ELR (cell line): ENCODE measurements at places on chromosomes 7 and 10.

GRCh38 chr10:101136007-101136707 is 5.1 kb downstream of the TLX1 start:
- DNase-seq = no peak

DNA sequence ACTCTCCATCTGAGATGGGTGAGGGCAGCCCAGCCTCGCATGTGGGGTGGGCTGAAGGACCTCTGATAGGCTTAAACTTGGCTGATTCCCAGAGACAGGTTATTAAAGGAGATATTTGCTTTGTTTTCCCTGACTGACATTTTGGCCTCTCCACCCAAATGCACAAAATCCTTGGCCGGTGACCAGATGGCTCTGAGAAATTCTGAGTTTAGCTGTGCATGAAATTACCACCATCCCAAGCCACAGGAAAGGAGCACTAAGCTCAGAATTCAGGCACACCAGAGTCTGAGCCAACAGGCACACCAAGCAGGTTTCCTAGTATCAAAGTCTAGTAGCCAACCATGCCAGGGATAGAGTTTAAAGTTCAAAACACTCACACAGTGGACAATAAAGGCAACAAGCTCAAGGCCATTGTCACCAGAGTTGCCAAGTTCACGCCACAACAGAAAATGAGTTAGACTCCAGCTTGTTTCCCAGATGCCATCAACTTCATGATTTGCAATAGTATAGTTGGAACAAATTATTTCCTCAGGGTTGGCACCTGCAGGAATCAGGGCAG is 387.6 kb downstream of the KCNMA1 start:
- DNase-seq = no peak

DNA sequence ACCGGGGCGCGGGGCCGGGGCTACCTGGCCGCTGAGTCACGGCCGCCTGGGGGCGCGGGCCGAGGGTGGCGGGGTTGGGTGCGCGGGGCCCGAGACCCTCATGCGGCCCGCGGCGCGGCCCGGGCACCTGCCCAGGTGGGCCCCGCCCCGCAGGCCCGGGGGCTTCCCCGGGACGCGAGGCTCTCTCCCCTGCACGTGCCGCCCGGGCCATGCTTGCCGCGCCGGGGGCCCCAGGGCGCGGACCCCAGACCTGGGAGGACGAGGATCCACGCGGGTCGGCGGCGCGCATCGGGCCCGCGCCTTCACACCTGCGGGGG is 402 bp downstream of the MAFK start:
- no peak for DNase-seq

GRCh38 chr10:78390051-78390450 is 356.4 kb downstream of the RPS24 start:
- no peak for DNase-seq

DNA sequence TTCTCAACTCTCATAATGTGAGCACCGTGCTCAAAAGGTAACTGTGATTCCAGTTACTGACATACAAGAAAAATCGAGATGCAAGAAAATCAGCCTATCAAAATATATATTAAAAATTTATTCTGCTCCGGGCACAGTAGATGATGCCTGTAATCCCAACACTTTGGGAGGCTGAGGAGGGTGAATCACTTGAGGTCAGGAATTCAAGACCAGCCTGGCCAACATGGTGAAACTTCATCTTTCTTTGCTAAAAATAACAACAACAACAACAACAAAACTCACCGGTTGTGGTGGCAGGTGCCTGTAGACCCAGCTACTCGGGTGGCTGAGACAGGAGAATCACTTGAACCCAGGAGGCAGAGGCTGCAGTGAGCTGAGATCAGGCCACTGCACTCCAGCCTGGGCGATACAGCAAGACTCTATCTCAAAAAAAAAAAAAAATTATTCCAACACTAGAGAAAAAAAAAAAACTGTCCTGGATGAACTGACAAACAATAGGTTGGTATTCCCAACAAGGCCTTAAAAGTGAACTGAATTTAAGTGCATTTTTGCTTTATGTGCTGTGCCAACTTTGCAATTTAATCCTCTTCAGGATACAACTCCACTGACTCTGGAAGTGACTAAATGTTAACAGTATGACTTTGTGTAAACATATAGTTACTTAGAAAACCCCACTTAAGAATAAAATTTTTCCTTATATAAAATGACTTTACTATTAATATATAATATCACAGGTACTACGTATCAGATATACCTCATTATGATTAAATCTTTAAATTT is 51.1 kb downstream of the JMJD1C start:
- DNase-seq = peak; percentile 80

- no peak for DNase-seq
Measured at GRCh38 chr10:6082496-6083395, 6.1 kb upstream of the RBM17 start.

DNA sequence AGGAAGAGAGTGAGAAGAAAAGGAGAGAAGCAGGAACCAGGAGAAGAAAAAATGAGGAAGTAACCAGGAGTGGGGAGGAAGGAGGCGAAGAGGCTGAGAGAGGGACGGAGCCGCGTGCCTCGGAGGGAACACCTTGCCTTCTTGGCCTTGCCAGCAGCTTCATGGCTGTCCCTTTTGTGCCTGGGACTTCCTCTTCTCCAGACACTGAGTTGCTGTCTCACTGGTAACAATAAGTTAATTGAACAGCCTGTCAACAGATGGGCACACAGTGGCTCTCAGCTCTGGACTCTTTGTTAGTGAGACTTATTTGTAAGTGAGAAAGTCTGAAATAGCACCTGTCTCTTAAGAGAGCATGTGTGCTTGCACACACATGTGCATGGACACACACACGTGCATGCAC is 83.2 kb downstream of the GATA3 start:
- no peak for DNase-seq

- no peak for DNase-seq
Measured at GRCh38 chr10:1733720-1734119, 3.6 kb downstream of the ADARB2 start.

GRCh38 chr7:90119178-90119971 is 34.9 kb upstream of the STEAP1 start:
- peak; percentile 6 for DNase-seq

DNA sequence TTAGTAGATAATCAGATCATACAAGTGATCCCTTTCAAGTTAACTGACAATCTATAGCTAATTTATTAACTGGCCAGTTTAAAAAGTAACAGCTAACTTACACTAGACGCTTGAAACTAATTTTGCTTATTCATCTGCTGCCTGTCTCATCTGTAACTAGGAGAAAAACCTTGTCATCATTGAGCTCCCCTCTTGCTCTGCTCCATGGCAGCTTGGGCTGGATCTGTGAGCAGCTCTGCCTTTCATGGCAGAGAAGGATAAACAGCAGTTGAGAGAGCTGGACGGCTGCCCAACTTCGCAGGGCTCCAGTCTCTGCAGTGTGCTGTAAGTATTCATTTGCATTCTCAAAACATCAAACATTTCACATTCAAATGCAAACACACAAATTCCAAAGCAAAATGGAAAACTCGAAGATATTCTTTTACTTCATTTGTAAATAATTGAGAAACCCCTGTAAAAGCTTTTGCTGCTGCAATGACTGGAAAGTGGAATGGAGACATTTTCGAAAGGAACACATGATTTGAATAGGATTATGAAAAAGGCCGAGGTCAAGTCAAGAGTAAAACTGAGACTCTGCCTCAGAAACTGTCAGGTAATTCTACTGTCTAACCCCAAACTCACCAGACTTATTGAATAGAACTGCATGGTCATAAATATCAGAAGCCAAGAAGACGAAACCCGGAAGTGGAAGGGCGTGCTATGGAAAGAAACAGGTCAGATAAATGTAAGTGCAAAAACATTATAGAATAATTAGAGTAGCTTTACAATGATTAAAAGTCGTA is 17.6 kb downstream of the SLC35B4 start:
- DNase-seq = no peak

- DNase-seq = peak; percentile 18
Measured at GRCh38 chr7:65251851-65252620, 121.6 kb upstream of the ZNF92 start.

DNA sequence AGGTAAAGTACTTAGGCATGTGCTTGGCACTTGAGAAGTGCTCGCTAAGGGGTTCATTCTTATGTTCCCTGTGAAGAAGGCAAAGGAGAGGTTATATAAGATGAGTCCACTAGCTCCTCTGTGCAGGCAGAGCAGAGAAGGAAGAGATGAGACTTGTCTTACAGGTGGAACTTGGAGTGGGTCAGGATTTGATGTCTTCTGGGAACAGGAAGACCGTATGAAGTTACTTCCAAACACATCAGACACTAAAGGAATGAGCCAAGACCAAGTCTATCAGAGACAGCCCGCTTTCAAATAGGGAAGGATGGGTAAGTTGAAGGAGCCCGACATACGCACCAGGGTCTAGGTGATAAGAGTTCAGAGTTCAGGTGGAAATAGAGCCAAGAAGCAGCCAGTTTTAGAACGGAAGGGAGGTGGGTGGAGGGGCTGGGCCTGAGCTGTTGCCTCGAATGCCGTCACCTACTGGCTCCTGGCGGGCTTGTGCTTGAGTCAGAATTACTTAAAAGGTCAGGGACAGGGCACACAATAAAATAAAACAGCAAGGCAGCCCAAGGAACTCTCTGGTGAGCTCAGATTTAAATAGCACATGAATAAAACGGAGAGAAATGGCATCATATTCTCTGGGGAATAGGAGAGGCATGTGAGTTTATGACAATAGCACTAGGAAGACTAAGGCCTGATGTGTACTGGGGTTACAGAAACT is 56.1 kb upstream of the GRB10 start:
- peak; percentile 76 for DNase-seq

DNA sequence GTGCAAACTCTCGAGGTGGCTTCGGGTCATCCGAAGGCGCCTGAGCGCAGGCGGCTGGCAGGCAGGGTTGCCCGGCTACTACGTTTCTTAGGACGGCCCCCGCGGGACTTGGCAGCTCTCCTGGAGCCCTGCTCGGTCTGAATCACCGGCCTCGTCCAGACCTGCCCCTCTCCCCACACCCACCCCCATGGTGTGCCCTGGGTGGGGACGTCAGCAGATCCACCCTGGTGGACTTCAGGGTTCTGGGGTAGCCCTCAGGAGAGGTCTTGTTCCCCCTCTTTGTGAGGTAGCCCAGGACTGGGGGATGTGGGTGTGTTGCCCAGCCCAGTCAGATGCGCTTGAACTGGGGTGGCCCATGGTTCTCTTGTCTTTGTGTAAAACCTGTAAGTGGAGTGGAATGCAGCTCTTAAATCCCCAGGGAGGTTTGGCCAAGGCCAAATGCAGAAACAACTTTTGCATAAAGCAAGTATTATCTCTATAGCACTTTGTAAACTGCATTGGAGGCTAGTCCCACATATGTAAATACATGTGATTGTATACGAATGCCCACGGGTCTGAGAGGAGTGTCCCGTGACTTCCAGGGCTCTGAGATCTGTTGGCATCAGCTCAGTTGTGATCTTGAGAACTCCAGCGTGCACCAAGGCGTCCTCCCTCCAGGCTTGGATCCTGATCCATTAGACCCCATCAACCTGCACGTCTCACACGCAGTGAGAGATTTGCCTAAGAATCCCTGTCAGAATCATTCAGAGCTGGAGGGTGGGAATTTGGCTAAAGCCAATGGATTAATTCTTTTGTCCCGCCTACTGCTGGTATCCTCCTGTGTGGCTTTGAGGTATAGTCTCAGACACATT is 1.8 kb downstream of the PFKFB3 start:
- peak; percentile 80 for DNase-seq

DNA sequence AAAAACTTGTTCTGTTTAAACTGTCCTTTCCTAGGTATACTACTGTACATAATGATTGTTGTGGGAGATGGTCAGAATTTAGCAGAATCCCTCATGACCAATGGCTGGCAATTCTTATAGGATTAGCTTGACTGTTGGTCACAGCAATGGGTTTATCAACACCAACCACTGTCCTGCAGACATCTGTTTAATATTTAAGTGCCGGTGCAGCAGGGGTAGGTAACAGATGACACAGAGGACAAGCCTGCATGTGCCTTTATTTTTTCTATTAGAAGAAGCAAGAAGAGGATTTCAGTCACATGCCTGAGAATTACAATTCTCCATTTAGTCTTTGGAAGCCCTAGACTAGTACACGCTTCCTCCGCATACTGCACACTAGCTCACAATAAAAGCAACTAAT is 48.4 kb downstream of the CCDC6 start:
- no peak for DNase-seq

- DNase-seq = no peak
Measured at GRCh38 chr10:34959321-34959720, 130.8 kb downstream of the CUL2 start.

DNA sequence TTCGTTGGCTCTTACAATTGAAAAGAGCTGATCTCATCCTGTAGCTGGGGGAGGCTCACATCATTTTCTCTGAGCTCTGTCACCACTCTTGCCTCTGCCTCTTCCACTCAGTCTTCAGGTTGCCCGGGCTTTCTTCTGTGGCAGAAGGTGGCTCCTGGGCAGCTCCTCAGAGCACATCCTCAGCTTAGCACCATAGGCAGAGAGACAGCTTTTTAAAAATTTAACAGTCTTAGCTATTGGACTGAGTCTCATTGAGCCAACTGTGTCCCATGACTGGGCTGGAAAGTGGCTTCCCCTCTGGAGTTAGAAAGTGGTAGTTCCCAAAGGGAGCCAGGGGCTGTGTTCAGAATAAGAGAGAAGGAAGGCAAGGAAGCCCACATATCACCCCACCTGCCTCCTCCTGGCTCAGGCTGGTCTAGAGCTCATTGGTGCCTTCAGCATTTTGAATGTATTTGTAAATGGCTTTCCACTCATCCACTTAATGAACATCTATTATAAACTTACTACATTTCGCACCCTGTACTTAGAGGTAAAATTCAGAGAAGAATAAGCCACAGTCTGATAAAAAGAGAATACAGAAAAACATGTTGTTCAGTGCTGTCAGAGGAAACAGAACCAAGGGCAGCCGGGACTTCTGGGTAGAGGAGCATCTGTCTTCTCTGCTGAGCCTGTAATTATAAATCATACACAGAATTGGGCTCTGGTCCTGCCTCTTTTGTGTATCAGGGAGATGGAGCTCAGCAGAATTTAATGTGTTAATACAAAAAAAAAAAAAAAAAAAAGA is 119.3 kb downstream of the WDFY4 start:
- no peak for DNase-seq

GRCh38 chr10:86197166-86197790 is 169.3 kb downstream of the GRID1 start:
- no peak for DNase-seq

DNA sequence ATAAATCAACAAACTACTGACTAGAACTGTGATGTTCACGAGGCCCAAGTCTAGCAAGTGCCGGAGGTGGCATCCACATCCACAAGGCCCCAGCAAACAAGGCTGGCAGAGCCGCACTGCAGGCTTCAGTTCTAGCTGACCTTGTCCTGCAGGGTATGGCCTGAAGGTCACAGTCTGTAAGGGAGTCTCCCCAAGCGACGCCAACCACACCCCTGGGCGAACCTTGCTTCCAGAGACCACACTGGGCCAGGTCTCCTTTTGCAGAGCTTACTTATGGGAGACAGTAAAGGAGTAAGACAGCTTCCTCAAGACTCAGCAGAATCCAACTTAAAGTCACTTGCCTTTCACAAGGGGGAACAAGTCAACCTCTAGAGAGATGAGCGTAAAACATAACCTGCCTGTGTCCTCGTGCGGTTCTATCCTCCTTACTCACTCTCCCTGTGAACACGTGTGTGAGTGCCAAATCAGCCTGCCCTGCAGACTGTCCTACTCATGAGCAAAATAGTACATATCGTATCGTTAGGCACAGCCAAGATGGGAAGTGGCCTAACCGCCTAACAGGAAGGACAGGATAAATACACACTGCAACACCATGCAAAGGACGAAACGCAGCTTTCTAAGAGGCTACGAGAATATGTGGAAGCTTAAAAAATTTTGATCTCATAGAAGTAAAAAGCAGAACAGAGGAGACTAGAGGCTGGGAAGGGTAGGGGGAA is 22.7 kb downstream of the FAM53B start:
- no peak for DNase-seq
